AG04449 (cell line): ENCODE measurements at places on chromosomes 1 and 21.

GRCh38 chr1:203550846-203551245 lies 56.9 kb downstream of the OPTC start:
- DNase-seq: no peak

DNA sequence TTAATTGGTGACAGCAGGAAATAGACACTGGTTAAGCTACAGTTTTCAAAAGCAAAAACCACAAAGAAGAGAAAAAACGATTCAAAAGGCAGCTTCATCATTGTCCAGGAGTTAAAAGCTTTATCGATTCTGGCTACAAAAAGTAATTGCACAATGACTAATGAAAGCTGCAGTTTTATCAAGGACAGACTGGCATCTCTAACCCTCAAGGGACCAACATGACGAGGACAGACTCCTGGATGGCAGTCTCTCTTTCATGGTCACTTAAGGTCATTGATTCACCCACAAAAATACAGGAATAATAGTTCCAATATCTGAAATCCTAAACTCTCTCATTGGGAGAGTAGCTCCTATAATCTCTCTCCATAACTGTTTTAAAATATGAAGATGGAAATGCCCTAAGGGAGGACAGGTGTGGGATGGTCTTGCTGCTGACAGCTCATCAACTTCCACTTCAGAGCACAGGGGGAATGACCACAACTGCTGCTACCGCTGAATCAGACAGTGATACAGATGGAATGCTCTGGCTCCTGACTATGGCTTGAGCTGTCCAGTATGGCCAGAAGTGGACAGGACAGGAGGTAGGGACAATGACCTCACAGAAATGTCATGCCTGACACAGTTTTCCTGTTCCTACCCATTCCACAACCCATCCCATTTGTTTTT lies 17.4 kb upstream of the CPLANE2 start:
- no peak for DNase-seq

- DNase-seq: no peak
Measured at GRCh38 chr21:36709030-36709867, 10.3 kb downstream of the SIM2 start.

DNA sequence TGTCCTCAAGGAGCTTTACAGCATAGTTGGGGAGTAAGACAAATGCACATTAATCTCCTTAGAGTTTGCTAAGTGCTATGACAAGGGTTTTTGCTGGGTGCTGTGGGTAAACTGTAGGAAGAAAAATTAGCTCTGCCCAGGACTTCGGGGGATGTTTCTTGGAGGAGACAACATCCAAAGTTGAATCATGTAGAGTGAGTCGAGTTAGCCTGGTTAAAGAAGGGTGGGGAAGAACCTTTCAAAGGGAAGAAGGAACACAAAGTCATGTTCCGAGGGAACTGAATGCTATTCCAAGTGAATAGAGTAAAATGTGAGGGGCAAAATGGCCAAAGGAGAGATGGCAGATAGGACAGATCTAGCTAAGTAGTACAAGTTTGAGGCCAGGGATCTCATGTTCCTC lies 17.1 kb downstream of the SPRTN start:
- no peak for DNase-seq

DNA sequence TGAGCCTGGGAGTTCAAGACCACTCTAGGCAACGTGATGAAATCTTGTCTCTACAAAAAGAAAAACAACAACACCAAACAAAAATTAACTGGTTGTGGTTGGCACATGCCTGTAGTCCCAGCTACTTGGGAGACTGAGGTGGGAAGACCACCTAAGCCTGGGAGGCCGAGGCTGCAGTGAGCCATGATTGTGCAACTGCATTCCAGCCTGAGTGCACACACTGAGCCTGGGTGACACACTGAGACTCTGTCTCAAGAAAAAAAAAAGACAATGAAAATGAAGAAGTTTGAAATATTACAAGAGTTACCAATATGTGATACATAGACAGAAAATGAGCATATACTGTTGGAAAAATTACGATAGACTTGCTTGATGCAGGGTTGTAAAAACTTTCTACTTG lies 31.9 kb downstream of the PDC start:
- DNase-seq: no peak

DNA sequence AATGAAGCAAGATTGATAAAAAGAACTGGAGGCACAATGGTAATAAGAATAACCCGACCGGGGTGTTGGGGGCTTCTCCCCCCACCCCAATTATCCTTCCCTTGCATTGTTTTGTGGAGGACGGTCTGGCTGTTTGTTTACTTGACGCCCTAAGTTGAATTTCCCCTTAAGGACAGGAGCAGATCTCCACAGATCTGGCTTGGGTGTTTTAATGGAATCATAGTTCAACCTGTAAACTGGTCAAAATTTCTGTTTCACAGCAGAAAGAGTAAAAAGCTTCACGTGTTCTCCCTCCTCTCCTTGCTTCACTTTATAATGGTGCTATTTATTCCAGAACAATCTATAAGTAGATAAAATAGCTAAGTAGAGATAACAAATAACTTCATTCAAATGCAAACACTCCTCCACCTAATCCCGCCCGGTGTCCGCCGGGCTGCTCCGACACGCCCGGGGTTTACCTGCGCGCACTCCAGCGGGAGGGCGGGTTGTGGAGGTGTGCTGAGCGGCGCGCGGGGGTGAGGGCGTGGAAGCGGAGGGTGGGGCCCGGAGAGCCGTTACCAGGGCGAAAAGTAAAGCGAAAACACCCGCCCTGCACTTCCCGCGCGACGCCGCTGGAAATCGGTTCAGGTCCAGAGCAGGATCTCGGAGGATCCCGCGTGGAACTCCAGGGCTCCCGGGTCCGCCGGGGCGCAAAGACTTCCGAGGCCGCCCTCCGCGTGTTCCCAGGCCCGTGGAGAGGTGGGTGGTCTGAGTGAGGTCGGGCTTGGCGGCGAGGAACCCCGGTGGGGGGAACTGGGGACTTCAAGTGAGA lies 2.0 kb upstream of the ATF3 start:
- DNase-seq: no peak

DNA sequence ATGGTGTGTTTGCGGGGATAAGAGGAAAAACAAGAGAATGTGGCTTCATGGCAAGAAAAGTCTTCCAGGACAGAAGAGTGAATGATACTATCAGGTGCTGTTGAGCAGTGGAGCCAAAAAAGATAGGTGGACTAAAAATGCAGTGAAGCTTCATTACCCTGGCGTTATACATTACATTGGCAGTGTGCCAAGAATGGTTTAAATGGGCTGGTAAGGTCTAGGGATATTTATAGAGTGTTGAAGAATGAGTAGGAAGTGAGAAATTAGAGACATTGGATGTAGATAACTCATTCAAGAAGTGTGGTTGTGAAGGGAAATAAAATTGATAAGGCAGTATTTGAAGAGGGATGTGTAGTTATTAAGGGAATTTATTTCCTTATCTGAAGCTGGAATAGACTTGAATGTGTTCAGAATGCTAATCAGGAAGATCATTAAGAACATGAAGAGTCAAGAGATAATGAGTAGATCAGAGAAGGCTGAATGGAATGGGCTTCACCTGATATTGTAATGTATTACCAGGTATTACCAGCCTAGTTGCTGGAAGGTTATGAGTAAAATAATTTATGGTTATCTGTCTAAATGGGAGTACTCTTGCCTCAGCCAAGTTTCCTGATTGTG lies 72.7 kb downstream of the MAST2 start:
- DNase-seq: no peak

- DNase-seq: no peak
Measured at GRCh38 chr1:14790982-14791381, 192.5 kb downstream of the KAZN start.

DNA sequence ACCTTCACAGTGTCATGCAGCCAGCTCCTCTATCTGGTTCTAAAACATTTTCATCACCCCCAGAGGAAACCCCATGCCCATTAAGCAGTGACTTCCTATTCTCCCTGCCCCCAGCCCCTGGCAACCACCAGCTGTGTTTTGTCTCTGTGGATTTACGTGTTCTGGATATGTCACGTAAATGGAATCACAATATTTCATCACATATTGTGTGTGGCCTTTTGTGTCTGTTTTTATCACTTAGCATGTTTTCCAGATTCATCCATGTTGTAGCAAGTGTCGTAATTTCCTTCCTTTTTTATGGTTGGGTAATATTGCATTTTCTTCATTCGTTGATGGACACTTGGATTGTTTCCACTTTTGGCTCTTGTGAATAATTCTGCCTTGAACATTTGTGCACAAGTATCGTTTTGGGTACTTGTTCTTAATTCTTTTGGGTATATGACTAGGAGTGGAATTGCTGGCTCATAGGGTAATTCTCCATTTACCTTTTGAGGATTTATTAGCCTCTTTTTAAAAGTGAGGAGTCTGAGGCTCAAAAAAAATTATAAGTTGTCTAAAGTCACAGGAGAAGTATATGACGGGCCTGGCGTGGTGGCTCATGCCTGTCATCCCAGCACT lies 127.0 kb downstream of the MRPS6 start:
- DNase-seq: no peak

DNA sequence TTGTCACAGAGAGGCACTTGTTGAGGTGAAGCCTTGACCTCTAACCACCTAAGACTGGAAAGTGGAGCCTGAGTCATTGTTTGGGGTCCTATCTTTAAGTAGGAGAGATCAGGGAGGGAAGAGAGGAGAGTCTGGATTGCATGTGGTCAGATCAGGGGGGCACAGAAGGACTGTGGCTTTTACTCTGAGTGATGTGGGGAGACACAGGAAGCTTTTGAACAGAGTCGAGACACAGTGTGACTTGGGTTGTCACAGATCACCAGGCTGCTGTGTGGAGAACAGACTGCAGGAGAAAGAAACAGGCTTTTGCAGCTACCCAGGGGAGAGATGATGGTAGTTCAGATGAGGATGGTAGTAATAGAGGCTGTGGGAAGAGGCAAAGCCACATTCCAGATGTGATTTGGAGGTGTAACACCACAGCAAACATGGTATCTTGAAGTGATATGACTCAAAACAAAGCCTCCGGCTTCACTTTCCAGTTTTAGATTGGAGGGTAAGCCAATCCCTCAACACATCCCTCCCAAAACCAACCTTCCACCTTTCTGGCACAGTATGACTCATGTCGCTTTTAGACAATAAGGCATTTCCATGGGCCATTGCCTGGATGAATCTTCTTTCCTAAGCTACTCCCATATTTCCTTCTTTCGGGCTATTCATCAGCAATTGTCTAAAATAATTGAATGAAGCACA lies 125.8 kb upstream of the SLC44A3 start:
- no peak for DNase-seq

DNA sequence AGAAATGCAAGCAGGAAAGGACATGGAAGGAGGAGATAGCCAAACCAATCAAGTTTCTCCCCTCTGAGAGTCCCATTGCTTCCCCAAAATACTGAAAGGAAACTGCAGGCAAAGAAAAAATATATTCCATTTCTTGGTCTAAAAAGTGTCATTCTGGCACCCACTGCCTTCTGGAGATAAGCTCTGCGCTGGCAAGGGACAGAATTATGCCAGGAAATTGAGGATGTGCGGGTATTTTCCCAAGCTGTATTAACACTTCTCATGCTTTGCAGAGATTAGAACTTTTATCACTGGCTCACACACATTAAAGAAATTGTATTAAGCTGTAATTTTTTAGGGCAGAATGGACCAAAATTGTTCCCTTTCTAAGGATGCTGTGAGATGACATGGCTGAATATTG lies 381.2 kb upstream of the DUSP10 start:
- DNase-seq: no peak

GRCh38 chr1:219517031-219517430 lies 95.9 kb downstream of the ZC3H11B start:
- no peak for DNase-seq

GRCh38 chr1:6784560-6785317 lies 515 bp upstream of the CAMTA1 start:
- DNase-seq: peak; percentile 100

GRCh38 chr1:163608979-163609378 lies 287.2 kb downstream of the NUF2 start:
- no peak for DNase-seq

DNA sequence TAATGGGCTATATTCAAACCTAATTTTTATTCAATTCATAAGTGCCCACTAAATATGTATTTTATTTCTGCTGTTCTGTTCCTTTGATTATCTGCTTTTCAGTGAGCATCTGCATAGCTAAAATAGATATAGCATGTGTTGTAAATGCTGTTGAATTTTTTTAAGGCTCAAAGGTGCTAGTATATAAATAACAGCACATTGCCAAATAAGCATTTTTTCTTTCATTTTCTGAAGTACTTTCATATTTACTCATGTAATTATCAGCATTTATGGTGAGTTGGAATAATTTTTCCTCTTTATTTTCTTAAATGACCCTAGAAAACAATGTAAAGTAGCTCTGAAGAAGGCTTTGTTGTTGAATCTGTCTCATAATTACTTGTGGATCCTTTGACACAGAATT lies 69.6 kb upstream of the B3GALT2 start:
- DNase-seq: no peak

DNA sequence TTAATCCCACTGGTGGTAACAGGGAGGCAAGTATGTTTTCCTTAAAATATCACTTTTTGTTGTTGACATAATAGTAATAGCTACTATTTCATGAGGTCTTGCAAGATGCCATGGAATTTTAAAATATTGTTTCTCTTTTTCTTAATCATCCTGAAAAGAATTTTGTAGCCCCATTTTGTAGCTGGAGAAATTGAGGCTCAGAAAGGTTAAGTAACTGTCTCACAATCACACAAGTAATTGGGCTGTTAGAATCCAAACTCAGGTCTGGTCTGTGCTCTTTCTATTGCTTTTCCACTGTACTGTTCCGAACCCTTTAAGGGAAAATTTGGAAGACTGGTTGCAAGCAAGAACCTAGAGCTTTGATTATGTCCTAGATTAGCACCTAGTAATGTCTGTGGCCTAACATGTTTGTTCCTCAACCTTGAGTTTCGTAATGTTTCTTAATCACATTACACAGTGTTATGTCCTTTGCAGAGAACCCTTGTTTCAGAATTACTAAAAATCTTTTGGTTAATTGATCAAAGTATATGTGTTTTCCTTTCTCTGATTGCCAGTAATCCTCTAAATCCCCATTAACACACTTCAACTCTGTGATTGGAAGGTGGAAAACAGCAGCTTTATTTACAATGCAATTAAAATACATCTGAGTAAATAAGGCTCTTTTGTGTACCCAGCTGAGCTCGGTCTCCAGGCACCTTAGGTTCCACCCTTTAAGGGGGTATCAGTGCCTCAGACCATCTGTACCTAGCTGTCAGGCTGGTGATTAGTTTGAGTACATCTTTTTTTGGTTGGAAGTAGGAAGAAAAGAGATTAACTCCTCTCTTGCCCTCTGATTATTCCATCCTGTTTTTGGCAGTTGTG lies 10.4 kb downstream of the LRRC42 start:
- DNase-seq: no peak

DNA sequence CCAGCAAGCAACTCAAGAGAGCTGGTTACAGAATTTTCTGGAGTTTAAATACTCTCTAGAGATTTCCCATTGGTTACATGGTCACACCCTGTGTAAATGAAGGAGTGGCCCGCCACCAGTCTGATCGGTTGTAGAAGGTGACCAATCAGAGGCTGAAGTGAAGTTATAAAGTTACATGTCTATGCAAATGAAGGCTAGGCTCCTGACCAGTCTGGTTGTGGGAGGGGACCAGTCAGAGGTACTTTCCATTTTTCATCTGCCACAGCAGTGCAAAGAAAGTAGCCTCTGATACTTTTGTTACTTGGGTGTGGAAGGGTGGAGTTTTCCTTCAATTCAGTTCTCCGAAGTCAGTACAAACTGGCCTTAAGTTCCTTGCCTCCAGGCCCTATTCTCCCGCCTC lies 273.7 kb downstream of the BARHL2 start:
- no peak for DNase-seq
